ENCODE measurements at places on chromosomes 5 and 9.

GRCh38 chr5:140628711-140629110 is 4.3 kb downstream of the CD14 start:
- no peak for DNase-seq

- no peak for DNase-seq
These were observed 5.3 kb downstream of the TMEM161B start for GRCh38 chr5:88263349-88263748.

GRCh38 chr5:112179290-112179689 is 239.8 kb downstream of the EPB41L4A start:
- no peak for DNase-seq

- no peak for DNase-seq
These were observed 18.5 kb downstream of the ARHGEF28 start for GRCh38 chr5:73644385-73644963.

GRCh38 chr5:162268694-162269481 is 201.3 kb downstream of the GABRG2 start:
- no peak for DNase-seq

Data from activated T-cell treated with anti-CD3 and anti-CD28 coated beads for 4 hours (primary cell).